Activated CD4-positive, alpha-beta T cell treated with anti-CD3 and anti-CD28 coated beads, Interleukin-10, Interleukin-2, amounts not matched to agents 100 ng/mL and 50 ng/mL, durations not matched to agents 16 hours and 8 hours (primary cell): ENCODE measurements at places on chromosomes 4 and X.

DNA sequence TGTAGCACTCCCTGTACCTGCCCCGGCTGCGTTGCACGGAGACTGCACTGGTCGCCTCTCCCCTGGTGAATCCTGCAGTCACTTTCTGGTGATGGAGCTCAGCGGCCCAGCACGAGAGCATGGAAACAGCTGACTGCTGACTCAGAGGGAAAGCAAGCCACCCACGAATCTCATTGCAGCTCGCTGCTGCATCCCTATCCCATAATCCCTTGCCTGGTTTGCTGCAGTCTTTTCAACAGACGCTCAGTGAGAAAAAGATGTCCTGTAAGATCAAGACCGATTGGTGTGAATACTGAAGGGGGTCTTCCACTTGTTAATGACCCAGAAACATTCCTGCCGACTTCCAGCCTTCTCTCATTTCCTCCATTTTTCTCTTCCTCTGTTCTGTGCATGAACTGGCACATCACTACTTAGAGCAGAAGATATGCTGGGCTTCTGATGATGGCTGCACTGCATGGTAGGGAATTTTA, 52.9 kb downstream of the TRIM2 start:
- peak; percentile 69 for DNase-seq

DNA sequence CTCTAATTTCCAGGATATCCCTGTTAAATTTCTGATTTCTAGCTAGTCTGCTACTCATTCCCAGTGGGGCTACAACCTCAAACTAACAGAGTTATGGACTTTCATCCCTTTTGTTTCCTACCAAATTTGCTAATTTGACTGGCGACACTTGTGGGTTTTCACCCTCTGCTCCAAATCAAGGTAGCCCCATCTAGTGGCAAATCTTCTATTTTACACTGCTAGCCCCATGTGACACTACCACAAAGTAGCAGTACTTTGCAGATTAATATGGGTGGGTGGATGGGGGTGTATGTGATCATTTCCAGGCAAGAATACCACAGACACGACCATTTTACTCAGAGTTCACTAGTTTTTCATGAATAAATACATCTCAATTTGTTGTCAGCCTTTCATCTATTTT, 150.3 kb downstream of the MSL3 start:
- DNase-seq: peak; percentile 53

GRCh38 chr4:167183036-167183435, 51.3 kb downstream of the SPOCK3 start:
- no peak for DNase-seq

DNA sequence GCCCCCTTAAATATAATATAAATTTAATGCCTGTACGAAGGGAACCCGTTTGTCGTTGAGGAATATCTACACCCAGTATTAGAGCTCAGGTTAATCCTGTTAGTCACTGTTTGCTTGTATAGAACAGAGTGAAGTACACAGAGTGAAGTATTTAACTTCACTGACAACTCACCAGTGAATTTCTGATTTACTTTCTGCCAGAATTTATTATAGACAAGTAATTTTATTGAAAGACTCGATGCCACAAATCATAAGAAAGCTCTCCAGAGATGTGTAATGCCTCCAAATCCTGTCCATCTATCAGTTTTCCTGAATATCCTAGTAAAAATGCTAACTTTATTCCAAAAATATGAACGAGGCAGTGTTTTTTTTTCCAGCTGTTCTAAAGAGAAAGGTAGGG, 1.6 kb downstream of the GAB1 start:
- DNase-seq: no peak

DNA sequence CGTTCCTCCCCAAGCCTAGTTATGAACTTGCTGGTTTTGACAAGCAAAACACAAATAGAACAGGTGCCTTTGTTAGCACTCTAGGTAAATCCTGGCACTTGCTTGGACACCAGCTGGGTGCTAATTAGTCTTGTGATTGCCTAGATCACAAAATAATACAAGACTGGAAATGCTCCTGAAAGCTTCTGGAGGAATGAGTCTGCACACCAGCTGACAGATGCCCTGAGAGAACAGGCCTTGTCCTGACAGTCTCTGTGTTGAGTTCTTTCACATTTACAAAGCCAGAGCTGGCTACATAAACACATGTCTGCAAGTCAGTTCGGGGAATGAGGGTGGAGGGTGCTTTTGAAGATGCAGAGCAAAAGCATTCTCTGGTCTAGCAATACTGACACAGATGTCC, 93.8 kb downstream of the ELOVL6 start:
- no peak for DNase-seq

DNA sequence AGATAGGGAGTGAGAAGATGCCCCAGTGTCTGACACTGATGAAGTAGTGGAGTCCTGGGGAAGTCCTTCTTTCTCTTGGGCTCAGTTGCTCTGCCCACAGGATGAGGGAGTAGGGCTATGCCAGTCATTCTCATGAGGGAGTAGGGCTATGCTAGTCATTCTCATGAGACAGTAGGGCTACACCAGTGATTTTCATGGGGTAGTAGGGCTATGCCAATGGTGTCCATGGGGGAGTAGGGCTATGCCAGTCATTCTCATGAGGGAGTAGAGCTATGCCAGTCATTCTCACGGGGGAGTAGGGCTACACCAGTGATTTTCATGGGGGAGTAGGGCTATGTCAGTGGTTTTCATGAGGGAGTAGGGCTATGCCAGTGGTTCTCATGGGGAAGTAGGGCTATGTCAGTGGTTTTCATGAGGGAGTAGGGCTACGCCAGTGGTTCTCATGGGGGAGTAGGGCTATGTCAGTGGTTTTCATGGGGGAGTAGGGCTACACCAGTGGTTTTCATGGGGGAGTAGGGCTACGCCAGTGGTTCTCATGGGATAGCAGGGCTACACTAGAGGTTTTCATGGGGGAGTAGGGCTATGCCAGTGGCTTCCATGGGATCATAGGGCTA, 43.3 kb upstream of the SOD3 start:
- no peak for DNase-seq

GRCh38 chr4:183214912-183215488, 105.1 kb downstream of the CLDN22 start:
- no peak for DNase-seq

- DNase-seq: no peak
Observed at GRCh38 chr4:186861317-186861716, 137.7 kb upstream of the FAT1 start.

GRCh38 chrX:3599802-3600430, 113.5 kb downstream of the PRKX start:
- DNase-seq: no peak

- peak; percentile 90 for DNase-seq
Observed at GRCh38 chr4:5863461-5864113, 29.3 kb downstream of the CRMP1 start.

GRCh38 chrX:19670854-19671620, 155.7 kb upstream of the MAP3K15 start:
- no peak for DNase-seq

- DNase-seq: no peak
Observed at GRCh38 chr4:100348473-100348872, 158.2 kb upstream of the DDIT4L start.

DNA sequence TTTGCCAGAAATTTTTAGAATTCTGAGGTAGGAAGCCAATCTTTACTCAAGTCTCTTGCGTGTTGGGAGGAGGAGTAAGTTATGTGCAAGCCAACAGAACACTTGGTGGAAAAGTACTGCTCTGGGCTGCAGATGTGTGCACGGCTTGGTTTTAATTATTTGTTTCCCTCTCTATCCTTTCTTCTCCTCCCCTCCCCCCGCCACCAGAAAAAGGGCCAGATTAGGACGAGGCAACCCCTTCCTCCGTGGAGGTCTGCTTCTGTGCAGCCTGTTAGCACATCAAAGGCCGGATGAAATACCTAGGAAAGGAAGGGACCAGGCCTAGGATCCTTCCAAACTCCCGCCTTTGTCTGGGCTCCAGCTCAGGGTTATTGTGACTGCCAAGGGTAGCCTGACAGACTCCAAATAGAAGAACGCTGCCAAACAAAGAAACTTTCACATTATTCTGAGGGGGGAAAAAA, 1.0 kb upstream of the PGRMC1 start:
- DNase-seq: no peak

- DNase-seq: peak; percentile 11
Observed at GRCh38 chr4:89539374-89539773, 231.8 kb upstream of the GPRIN3 start.

- no peak for DNase-seq
Observed at GRCh38 chrX:28802625-28803024, 215.4 kb downstream of the IL1RAPL1 start.

- no peak for DNase-seq
Observed at GRCh38 chrX:139299309-139299708, 231.2 kb upstream of the F9 start.

DNA sequence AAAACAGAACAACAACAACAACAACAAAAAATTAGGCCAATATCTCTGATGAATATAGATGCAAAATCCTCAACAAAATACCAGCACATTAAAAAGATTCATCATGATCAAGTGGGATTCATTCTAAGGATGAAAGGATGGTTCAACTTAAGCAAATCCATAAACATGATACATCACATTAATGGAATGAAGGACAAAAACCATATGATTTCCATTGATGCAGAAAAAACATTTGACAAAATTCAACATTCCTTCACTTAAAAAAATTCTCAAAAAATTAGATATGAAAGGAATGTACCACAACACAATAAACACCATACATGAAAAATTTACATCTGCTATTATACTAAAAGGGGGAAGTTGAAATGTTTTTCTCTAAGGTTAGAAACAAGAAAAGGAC, 103.3 kb downstream of the IL15 start:
- no peak for DNase-seq

DNA sequence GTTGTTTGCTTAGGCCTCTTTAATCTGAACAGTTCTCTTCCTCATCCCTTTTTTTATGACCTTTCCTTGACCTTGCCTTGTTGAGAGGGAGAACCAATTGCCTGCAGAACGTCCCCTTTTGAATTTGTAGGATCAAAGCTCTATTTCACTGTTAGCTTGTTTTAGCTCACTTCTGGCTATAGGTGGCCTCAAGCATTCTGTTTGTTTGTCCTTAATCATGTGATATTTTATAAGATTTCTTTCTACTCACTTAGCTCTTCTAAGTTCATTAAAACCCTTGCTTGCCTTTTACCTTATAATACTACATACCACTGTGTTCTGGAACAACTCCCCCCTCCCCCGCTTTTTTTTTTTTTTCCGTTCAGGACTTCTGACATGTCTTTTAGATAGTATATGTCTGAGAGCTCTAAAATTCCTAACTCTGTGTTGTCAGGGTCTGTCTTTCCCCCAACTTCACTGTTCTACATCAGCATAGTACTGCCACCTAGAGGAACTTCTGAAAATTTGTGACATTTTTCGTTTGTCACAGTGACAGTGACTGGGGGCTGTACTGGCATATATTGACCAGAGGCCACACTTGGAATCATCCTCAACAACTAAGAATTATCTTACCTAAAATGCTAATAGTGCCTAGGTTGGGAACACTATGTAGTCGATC, 128.5 kb downstream of the LARP7 start:
- DNase-seq: peak; percentile 49

GRCh38 chr4:1469607-1470392, 63.6 kb upstream of the NKX1-1 start:
- DNase-seq: no peak

DNA sequence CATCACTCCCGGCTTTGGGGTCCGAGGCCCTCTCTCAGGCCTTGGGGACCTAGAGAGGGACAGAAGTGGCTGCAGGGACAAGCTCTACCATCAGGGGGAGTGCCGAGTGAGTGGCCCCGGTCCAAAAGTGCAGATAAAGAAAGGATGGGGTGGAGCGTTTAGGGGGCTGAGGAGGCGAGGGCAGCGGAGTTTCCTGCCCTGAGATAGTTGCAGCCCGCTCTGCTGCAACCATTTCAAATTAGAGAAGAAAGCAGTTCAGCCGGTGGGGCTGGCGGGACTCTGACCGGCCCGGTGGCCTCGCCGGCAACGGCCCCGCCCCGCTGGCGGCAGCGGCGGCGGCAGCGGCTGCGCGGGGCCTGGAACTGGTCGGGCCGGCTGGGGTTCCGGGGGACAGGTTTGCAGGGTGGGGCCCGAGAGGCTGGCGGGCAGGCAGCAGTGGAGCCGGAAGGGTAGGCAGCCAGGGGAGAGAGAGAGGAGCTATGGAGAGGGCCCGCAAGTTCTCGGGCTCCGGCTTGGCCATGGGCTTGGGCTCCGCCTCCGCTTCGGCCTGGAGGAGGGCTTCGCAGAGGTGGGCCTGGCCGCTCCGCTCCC, 7.6 kb downstream of the DLG3 start:
- peak; percentile 60 for DNase-seq
